ENCODE measurements at places on chromosomes 2 and 18.

- no peak for DNase-seq
Observed at GRCh38 chr2:48434101-48434500, 95.9 kb upstream of the STON1 start.

GRCh38 chr2:119544075-119544938 lies at the start of gene CFAP221:
Gene CFAP221 (plus strand): TSS chr2:119544449. CDS start chr2:119546132, 1,683 bp downstream.
- DNase-seq = no peak

DNA sequence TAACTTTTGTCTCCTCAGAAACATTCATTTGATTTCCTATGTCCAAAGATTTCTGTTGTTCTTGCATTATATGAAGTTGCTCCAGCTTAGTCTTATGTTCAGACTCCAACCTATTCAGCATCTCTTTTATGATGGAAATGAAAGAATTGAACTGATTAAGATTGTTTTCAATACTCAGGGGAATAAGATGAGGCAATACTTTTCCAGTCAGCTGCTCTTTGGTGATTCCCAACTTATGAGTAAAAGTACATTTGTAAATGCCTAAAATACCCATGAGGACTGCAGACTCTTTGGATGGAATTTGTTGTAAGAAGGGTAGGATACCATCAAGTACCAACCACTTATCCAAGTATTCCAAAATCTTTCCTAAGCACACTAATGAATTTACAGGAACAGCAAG lies 39.8 kb downstream of the TRAK2 start:
- DNase-seq = no peak

GRCh38 chr2:168518555-168519066 lies 62.5 kb downstream of the CERS6 start:
- no peak for DNase-seq

- DNase-seq = no peak
Observed at GRCh38 chr18:47420130-47420529, 168.7 kb upstream of the SKOR2 start.

DNA sequence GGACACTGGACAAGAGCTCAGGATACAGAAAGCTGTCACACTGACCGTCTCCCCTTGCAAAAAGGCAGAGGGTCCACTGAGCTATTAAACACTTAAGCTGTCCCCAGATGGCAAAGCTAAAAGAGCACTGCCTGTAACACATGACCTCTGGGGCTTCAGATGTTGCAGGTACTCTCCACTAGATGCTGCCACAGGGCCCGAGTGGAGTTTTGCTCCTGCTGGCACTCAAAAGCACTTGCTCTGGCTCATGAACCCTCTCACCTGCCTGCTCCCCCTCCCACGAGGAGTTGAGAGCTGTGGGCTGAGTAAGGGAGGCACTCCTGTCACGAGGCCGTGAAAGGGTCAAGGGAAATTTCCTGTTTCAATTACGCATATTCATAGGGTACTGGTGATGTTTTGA lies 227.9 kb downstream of the PRKCE start:
- no peak for DNase-seq

DNA sequence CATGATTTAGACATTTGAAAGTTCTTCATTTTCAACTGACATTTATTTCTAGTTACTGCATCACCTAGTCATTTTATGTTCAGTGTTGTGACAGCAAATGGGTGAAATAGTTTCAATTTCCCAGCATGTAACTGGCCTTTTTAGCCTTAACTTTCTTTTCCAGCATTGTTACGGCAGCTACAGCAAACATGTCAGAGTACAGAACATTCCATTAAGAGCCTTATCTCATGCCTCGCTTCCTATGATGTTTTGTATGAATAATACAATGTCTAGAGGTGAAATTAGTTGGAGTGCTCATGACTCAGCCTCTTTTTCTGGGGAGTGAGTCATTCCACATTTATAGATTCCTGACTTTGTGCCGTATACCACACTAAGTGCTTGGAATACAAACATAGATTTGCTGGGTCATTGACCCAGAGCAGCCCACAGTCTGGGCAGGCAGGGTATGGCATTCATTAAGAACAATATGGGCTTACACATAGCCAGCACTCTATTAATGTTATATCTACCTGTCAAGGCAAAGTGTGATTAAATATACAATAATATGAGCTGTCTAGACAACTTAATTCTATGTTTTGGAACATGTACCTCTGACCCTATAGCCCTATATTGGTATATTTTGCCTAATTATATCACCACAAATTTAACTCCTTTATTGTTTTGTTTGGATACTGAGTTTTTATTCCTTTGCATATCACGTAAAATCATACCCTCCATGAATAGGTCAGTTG lies 72.2 kb downstream of the MAP2 start:
- DNase-seq = peak; percentile 81

- DNase-seq = no peak
Observed at GRCh38 chr2:11534746-11535484, 1.1 kb downstream of the GREB1 start.

- DNase-seq = no peak
Observed at GRCh38 chr18:12408247-12408869, 629 bp downstream of the PRELID3A start.

- DNase-seq = no peak
Observed at GRCh38 chr2:128590309-128591021, 271.8 kb upstream of the HS6ST1 start.

DNA sequence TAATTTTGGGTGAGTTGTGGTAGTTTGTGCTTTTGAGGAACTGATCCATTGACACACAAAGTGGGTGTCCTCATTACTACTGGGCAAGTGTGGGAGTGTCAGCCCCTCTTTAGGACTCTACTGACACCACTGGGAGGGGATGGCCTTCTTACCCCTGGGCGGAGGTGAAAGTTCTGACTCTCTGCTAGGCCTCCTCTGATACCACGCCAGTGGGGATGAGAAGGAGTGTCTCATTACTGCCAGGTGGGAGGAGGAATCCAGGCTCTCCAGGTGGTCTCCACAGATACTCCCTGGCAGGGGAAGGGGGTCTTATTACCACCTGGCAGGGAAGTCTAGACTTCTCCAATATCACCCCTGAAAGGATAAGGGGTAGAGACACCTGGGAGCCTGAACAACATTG lies 9.1 kb downstream of the LCLAT1 start:
- DNase-seq = no peak

DNA sequence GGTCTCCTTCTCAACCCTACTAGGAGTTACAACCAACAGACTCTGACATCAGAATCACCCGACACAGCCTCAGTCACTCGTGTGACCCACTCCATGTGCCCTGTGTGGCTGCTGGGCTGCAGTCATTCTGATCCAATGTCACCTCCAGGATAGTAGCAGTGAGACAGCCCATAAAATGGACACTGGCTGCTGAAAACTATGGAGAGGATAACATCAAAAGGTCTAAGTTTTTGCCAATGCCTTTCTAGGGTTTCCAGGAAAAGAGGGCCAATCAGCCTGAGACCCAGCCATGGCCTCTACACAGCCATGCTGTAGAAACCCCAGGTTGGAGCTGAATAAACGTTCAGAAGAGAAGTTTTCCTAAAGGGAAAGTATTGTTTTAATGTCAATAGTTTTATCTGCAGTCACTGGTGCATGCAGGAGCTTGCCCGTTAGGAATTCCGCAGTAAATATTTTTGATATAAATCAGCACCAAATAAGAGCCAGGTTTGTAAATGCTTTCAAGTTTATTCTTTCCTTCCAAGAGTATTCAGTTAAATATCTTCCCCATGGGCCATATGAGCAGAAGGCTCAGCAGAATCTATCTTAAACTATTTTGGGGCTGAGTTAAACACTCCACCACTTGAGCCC lies 92.2 kb upstream of the PID1 start:
- no peak for DNase-seq

- DNase-seq = no peak
Observed at GRCh38 chr18:6132751-6133368, 237.5 kb upstream of the TMEM200C start.

DNA sequence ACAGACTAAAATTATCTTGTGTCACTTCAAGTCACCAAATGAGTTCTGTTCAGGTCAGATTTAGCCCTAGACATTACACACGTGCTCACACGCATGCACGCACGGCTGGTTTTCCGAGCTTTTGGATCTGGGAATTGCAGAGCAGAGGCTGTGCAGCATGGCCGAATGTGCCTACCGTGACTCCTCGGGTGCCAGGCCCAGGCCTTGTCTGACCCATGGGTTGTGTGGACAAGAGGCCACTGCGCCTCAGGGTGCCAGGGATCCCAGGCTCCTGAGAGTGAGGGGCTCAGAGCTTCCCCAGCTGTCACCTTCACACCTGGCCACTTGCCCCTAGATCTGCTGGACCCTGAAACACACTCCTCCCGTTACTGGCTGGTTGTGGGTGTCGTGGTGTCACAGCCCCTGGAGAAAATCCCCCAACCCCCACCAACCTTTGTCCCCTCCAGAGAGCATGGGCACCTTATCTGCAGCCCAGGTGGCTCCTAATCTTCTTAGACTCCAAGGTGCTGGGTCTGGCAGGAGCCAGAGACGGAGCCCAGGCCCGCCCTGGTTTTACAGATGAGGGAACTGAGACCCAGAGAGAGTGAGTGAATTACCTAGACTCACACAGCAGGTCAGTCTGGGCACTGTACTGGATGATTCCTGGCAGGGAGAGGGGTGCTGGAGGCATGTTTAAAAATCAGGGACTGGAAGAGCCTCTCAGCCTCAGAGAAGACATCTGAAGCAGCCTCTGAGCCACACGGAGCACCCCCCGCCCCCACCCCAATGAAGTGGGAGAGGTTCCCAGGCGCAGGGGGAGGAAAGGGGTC lies 56.8 kb downstream of the ATOH8 start:
- DNase-seq = no peak

DNA sequence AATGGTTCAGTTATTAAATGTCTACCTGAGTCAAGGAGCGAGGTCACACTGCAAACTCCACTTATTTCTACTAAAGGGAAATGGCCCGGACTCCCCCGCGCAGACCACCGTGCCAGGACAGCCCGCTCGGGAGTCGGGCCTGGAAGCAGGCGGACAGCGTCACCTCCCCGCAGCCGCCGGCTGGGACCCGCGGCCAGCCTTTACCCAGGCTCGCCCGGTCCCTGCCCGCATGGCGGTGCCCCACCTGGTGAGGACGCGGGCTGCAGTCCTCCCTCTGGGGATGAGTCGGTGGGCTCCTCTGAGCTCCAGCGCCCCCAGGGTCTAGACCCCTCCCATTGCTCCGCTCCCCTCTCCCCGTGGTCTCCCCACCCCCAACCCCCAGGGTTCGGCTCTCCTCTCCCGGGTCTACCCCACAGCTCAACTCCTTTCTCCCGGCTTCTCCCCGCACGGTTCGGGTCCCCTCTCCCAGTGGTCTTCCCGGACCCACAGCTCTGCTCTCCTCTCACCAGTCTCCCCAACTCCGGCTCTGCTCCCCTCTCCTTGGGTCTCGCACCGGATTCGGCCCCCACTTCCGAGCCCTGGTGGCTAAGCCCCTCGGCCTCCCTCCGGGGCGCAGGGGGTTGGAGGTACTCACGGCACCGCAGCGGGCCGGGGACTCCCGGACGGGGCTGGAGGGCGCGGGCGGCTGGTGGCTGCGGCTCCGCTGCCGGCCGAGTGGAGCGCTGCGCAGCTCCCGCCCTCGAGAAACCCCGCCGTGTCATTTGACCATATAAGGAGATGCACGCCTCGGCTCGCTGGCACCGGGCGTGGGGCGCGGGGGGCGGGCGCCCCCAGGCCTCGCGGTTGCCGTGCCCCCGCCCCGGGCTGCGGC lies at the start of gene FHL2:
Gene FHL2, minus strand, starts transcription at position 716 of the 871 bp plus-strand sequence. CDS start 12,535 bp downstream, outside the sequence.
- peak; percentile 9 for DNase-seq

GRCh38 chr2:219369447-219369861 lies 18.3 kb downstream of the DNPEP start:
- no peak for DNase-seq

DNA sequence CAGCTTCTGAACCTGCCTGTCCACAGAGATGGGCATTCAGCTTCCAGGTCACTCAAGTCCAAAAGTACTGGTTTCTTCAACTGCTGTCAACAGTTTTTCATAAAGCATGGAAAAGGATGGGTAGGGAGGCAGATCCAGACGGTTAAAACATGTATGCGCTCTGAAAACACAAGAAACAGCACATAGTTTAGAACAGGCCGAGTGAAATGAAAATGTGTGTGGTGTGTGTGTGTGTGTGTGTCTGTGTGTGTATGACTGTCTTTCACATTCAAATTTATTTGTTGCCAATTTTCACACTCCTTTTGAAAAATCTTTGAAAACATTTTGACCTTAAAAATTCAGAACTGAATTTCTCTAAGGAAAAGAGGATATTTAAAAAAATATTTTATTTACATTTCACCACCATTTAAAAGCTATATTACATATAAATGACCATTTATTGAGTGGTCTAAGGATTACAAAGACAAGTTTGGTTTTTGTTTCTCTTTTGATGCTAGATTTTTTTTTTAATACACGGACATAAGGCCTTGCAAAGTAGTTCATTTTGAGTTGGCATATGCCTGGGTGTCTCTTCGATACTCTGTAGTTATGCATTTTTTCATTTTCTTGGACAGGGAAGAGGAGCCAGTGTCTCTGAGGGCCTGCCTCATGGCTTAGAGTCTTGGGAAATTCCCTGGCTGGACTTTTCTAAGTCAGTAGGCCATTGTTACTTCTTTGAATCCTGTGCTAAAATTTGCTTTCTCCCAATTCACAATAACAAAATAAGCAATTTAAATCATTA lies 30.0 kb upstream of the STK17B start:
- DNase-seq = no peak

DNA sequence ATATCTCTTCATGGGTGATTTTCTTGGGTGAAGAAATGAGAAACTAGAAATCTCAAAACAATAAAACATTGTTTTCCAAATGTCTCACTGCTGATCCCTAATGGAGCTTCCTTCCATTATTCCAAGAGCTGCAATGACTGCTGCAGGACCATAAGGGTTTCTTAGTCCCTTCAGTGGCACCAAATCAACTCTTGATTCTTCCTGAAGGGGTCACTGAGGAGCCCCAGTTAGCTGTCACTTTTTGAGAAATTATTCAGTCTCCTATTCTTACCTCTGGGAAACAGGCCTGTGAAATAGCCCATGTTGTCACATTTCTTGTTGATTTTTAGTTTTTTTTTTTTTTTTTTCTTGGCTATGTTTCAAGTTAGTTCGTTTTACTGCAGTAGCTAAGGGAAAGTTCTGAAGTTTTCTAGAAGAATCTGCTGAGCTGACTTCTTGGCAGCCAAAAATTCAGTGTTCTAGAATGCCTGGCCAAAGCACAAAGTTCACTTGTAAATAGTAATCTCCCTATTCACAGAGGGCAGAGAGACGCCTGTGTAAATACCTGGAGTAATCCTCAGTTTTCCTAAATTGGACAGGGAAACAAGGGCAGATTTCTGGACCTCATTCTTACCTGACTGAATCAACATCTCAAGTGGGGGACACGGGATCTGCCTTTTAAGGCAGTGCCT lies 480.0 kb downstream of the RIT2 start:
- no peak for DNase-seq

DNA sequence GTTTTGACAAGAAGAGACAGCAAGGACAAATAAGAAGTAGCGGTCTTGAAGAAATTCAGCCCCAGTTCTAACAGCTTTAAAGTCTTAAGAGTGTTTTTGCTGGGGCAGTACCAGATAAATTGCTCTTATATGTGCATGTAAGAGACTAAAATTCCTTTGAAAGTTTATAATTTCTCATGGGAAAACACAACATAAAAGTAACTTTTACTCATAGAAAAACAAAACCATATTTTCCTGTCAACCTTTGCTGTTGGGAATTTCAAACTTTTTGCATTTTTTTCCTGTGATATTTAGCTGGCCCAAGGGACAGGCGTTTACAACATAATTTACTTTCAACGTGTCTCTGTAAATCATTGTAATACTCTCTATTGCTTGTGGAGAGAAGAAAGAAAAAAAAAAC lies 767.8 kb upstream of the ZEB2 start:
- no peak for DNase-seq

All from NCI-H1417 treated with DMSO at 0.1 percent for 48 hours (cell line).